ENCODE measurements at places on chromosomes 4 and X.

- no peak for DNase-seq
Measured at GRCh38 chr4:73311428-73311827, 52.8 kb upstream of the ANKRD17 start.

- no peak for DNase-seq
Measured at GRCh38 chr4:75821966-75822365, 80.3 kb downstream of the PPEF2 start.

DNA sequence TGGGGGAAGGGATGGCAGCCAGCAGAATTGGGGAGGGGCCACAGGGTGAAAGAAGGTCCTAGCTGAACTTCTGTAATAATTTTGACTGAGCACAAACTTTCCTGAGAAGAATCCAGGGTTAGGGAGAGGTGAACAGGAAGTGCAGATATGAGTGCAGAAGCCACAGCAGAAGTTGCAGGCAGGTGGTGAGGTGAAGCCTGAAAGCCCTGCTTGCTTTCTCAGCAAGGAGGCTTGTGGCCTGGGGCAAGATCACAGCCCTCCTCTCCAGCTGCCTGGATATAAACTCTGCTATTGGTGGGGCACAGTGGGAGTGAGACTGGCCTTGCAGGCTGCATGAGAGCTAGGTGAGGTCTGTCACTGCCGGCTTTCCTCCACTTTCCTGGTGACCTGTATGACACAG, 44.1 kb upstream of the UPRT start:
- no peak for DNase-seq

GRCh38 chrX:43317378-43317777, 338.7 kb upstream of the MAOA start:
- DNase-seq: no peak

DNA sequence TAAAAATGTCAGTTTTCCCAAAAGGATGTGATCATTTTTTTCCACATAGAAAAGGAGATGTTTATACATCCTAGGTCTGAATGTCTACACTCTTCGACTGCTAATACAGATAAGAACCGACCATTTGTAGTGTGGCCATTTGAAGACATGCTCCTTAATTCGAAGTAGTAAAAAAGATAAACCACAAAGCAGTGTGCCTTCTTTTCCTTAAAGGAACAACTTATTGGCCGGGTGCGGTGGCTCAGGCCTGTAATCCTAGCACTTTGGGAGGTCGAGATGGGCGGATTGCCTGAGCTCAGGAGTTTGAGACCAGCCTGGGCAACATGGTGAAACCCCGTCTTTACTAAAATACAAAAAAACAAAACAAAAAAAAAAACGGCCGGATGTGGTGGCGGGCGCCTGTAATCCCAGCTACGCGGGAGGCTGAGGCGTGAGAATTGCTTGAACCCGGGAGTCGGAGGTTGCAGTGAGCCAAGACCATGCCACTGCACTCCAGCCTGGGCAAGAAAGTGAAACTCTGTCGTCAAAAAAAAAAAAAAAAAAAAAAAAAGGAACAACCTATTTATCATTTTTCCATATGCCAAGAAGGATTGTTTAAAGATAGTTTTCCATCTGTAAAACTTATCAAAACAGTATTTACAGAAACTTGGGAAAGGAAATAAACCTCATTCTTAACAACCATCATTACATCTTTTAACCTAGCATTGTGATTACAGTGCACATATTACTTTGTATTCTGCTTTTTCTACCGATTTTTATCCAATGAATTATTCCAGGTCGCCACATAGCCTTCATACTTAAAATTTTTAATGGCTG, 2.6 kb downstream of the INTS6L start:
- DNase-seq: no peak

DNA sequence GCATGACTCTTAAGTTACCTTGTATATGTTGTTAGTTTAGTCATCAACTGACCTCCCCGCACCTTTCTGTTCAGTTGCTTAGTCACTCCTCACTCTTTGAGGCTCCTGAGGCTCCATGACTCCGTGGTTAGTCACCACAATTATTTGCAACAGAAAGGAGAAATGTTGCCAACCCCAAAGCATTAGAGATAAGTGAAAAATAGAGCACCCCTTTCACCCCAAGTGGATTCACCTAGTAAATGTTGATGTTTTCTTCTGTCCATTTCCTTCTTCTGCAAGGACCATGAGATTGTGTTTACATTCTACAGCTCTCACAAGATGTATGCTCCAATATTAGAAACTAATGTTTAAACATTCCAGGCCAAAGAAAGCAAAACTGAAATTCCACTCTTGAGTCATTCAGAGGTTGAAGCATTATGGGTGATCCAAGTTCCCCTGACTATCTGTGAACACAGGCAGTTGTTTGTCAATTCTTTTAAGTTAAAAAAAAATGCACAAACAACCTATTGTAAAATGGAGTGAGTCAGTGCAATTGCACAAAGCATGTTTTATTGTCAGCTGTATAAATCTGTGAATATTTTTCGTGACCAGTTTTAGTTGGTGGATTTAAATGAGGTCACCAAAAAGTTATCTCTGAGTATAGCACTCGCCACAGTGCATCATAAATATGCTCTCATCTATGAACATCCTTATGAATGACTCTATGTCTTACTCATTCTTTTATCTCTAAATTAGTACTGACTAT, 552.4 kb upstream of the MAGEB2 start:
- DNase-seq: no peak

- no peak for DNase-seq
Measured at GRCh38 chr4:128601991-128602695, 207.4 kb upstream of the JADE1 start.

DNA sequence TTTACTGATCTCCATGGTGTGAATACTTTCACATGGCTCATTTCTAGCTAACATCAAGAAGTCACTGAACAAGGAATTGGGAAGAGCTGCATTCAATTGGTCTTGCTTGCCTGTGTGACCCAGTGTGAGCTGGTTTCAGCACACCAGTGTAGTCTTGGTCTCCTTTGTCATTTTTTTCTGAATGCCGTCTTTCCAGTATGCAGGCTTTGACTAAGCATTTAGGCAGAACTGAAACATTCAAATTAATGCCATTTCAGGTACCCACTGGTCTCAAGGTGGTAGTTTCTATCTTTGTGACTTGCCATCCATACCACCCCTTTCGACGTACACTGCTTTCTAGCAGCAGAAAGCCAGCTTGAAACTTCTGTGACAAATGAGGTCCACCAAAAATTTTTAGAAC, 550.5 kb upstream of the BOD1L1 start:
- no peak for DNase-seq

- DNase-seq: no peak
Measured at GRCh38 chr4:171007618-171008390, 805.4 kb upstream of the GALNTL6 start.

All from mesenteric fat pad (tissue), 1 donor.